HEK293T (cell line): ENCODE measurements at places on chromosomes 3 and 15.
A peak's percentile ranks its signal among the peaks of the same experiment; 100 is the strongest.

- no peak for DNase-seq
These were observed 129.9 kb downstream of the VGLL4 start for GRCh38 chr3:11513817-11514135.

- no peak for DNase-seq
These were observed 48.0 kb downstream of the KPNA1 start for GRCh38 chr3:122466701-122467240.

DNA sequence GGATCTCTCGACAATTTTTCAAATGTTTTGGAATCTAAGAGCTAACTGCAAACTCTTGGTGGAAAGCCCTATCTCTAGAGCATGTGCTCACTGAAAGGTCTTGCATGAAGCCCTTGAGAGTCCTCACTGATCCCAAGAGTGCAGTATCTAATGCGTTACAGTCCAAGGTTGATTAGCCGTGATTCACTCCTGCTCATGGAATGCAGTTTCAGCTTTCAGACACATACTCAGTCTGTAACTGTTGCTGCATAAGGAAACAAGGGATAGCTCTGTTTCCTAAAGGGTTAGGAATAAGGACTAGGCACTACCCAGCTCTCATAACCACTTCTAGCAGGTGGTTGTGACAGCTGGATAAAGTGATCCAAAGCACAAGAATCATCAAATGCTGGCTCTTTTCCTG, 687.4 kb upstream of the CFAP20DC start:
- no peak for DNase-seq

GRCh38 chr3:147886879-147887278, 477.7 kb downstream of the ZIC1 start:
- no peak for DNase-seq

DNA sequence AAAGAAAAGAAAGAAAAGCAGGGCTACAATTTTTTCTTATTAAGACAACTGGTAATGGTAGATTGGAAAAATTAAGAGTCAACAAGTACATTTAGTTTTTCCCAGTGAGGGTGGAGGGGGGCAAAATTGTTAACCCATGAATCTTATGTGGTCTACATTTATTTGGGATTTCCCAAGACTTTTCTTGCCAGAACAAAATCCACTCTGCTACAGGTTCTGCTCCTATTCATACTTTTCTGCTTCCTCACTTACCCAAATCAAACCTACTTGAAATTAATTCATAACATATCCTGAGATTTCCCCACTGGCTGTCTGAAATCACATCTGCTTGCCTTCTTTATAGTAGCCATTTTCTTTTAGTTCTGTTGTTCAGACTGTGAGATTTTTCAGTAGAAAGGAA, 41.1 kb downstream of the VGLL3 start:
- DNase-seq, result no peak

DNA sequence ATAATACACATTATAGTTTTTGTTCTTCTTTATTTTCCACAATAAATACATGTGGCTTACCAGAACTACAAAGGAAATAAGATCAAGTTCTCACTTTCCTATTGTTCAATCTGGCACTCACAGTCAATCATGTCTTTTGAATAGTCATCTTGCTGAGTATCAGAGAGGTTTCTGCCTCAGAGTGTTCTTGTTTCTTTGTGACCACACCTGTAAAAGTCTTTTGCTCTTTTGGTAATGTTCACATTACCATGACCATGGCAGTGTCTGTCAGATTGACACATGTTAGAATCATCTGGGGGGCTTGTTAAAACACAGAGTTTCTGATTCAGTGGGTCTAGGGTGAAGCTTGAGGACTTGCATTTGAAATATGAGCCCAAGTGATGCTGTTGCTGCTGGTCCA, 135.0 kb downstream of the SATB1 start:
- DNase-seq, result no peak

DNA sequence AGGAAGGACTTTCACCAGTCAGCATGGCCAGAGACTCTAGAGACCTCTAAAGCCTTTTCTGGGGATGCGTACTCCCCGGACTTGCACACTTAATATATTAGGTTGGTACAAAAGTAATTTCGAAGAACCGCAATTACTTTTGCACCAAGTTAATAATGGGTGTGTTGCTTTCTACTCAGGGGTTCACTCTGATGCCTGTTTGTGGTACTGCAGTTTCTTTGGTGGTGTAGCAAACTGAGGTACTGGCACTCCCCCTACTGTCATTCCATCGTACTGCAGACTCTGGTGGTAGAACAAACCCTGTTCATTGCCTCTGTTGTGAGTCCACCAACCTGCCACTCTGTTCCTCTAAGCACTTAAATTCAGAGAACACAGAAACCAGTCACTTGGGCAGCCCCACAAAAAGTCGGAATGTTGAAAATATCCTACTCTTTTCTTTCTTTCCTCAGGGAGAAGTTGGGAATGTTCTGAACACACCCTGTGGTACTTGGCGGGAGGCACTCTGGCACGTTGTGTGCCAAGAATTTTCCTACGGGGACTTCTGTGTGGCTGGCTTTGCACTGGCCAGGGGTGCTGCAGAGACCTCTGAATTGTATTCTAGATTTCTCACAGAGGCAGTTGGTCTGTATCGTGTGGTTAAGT, 46.3 kb downstream of the GABRG3 start:
- peak; percentile 41 for DNase-seq

- no peak for DNase-seq
These were observed 330.3 kb downstream of the UACA start for GRCh38 chr15:70432924-70433495.

GRCh38 chr3:159788291-159788690, 200.3 kb upstream of the IL12A start:
- DNase-seq, result no peak

DNA sequence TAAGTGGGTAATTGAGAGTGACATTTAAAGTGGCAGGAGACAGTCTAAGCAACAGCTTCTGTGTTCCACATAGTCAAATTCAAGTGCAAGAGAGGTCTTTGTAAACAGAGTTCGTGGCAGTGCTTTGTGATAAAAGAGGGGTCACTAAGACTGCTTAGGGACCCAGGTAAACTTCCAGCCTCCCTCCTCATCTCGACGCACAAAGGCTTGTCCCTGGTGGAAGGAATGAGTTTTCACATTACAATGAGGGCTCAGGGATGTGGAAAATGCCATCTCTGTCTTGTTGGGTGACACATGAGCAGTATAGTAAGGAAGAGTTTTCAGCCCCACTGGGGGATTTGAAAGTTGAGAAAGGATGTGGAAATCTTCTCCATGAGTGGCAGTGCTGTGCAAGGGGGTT, 7.3 kb downstream of the GMNC start:
- DNase-seq, result no peak

DNA sequence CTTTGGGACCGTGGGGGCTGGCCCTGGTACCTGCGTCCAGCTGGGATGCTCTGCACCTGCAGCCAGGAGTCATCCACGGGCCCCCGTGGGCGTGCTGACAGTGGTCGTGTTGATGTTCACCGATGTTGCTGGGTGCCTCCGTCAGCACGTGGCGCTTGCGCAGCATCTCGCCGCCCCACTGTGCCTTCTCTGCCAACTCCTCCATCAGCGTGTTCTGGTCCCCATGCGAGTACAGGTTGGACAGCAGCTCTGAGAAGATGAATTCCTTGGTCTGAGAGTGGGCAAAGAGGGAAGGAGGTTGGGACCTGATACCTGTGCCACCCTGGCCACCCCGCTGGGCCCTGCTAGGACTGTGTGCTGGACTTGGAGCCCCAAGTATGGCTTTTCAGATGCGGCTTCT, 61.4 kb downstream of the ADAMTS7 start:
- DNase-seq, result no peak

DNA sequence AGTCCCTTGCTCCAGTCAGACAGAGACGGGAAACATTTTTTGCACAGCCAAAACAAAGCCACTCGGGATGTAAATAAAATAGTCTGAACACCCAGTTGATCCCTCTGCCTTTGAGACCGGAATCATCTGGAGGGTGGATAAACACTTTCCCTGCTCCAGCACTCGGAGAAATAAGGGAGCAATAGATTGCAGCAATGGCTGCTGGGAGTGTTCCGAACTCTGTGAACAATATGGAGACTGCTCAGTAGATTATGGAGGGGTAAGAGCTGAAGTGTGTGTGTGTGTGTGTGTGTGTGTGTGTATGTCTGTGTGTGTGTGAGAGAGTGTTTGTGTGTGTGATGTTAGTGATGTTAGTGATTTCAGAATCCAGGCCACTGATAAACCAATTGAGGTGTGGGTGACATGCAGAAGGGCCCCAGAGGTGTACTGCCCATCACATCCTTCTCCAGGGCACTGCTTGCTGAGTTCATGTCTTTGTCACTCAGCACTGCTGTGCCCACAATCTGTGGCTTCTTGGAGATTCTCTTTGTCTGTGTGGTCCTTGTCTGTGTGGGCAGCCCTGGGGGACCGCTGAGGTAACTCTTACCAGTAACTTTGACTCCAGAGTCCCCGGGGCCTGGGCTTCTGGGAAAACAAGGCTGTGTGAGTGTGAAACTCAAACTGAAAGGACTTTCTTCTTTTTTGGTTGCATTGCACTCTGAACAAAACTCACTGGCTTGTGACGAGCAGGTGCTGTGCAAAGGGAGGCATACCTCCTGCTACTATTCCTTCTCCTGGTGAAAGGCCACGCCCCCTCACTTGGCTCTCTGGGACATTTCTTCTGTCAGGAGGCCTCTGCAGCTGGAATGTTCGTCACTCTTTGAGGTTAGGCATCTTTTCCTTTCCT, 23.0 kb downstream of the CRYGS start:
- DNase-seq, result no peak

DNA sequence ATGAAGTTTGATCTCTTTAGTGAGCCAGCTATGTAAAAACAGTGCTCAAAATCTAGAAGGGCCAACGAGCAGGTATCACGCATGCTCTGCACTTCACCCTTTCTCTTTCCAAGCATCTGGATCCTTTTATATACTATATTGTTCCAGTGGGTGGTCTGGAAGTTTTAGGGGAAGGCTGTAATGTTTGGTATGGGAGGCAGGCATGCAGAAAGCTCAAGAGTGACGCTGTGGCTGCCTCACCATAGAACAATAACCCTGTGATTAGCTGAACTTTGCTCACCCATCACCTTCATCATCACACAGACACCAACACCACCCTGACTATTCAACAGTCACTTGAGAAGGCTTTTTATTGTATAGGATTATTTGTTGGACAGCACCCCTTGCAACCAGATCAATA, 81.6 kb downstream of the FBN1 start:
- no peak for DNase-seq

- DNase-seq, result no peak
These were observed 9.2 kb downstream of the SLC25A36 start for GRCh38 chr3:140950863-140951262.

DNA sequence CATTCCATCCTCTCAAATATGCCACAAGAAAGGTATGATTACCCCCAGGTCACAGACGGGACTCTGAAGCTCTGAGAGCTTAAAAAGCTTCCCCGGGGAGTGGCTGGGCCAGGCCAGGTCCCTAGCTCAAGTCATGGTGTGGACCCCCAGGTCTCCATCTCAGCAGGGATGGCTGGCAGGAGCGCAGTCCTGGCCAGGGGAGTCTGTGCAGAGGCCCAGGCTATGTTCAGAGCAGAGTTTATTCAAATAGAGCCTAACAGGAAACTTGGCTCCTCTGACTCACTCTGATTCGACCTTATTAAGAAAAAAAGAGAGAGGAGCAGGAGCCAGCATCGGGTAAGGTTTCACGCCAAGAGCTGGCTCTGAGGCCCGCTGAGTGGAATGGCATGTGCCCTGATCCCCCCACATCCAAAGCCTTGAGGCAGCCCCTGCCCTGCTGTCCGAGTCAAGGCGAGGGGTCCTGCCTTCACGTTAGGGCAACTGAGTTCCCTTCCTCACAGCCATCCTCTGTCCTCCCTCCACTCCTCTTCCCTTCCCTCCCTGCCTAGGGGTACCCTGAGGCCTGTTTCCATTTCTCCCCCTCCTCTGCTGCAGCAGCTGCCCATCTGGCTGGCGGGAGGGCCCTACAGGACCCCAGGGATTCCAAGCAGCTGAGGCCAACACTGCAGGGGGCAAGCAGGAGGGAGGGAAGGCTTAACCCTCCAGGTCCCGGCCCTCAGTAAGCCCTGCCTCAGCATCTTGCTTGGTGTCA, 1.9 kb upstream of the LOXL1 start:
- no peak for DNase-seq

GRCh38 chr15:85280203-85280602, 100.2 kb upstream of the AKAP13 start:
- no peak for DNase-seq

GRCh38 chr15:31439328-31439727, 112.7 kb downstream of the KLF13 start:
- no peak for DNase-seq

DNA sequence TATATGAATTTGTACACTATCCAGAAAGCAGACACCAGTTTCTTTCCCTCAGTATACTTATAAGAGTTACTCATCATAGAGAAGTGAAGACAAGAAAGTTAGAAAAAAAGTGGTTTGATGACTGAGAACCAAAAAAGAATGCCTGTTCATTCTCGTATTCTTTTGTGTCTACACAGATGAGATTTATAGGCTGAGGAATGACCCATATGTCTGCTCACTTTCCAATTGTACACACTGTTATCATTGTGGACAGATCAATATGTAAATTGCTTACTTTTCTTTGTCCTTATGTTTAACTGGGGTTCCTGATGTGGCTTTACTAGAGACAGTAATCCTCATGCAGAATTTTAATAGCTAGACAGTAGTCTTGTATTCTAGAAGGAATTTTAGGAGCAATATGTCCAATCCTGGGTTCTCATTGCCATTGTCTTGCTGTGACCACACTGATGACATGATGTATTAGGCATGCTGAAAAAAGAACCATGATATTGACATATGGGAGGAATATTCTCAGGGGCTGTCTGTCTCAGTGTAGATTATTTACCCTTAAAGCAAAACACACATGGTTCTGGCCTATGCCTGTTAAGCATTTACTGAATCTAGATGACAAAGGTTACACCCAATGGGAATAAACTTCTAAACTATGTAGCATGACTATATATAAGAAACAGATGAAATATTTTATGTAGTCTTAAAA, 669.7 kb downstream of the ROBO1 start:
- no peak for DNase-seq

- no peak for DNase-seq
These were observed 3.1 kb downstream of the C3orf62 start for GRCh38 chr3:49273825-49274532.

DNA sequence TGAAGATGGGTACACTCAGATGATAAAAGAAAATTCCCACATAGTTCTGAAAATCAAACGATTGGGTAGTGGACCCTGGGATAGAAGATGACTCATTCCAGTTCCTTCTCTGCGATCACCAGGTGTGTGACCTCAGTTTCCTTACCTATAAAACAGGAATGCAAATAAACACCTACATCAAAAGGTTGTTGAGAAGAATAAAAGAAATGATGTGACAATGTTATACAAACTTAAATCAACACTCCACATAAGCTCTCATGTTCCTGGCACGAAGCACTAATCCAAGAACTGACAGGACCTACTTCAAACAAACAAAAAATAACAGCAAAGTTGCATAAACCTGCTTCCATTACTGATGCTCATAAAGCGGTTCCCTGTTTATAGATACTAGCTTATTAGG, 69.2 kb downstream of the RORA start:
- no peak for DNase-seq
